ENCODE measurements at places on chromosomes 13 and 19. TPM values are rescaled to one million over a fixed set of nuclear protein-coding genes. Genes with fewer than 3 reads are reported as not detected.

- H3K27me3 ChIP-seq, result peaks cover 20% of the 10 kb centered on the region
- no peak overlapping the region for H3K4me3 ChIP-seq
- DNase-seq, result no peak
- H3K4me1 ChIP-seq, result no peaks in the 10 kb centered on the region
- H3K36me3 ChIP-seq, result no peaks in the 10 kb centered on the region
Measured at GRCh38 chr13:51874651-51875050, 12.9 kb downstream of the CCDC70 start.

DNA sequence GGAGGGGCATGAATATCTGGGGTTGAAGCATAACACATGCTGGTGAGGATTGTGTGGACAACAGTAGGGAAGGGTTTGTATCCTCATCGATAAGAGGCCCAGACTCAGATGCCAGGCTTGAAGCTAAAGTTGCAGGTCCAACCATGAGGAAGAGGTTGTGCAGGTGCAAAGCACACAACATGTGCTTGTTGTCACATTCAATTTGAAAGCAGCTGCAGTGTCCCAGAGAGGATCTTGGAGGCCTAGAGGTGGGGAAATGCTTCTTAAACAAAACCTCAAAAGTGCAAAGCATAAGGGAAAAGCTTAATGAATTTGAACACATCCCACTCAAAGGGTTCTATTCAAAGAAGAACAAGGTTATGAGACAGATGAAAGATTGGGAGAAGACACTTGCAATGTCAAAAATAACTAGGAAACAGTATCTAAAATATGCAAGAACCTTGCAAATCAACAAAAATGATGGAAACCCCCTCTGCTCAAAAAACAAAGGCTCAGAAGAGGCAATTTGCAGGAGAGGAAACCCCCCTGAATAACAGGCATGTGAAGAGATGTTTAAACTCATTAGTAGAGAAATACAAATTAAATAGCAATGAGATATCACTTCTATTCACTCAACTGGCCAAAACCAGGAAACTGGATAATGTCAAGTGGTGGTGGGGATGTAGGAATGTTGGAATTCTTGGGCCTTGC lies 187.1 kb downstream of the KATNAL1 start:
- H3K27me3 ChIP-seq, result no peaks in the 10 kb centered on the region
- peak overlapping the region; percentile 51 for H3K4me3 ChIP-seq
- no peak for DNase-seq
- peak overlapping the region; percentile 44 for H3K27ac ChIP-seq

DNA sequence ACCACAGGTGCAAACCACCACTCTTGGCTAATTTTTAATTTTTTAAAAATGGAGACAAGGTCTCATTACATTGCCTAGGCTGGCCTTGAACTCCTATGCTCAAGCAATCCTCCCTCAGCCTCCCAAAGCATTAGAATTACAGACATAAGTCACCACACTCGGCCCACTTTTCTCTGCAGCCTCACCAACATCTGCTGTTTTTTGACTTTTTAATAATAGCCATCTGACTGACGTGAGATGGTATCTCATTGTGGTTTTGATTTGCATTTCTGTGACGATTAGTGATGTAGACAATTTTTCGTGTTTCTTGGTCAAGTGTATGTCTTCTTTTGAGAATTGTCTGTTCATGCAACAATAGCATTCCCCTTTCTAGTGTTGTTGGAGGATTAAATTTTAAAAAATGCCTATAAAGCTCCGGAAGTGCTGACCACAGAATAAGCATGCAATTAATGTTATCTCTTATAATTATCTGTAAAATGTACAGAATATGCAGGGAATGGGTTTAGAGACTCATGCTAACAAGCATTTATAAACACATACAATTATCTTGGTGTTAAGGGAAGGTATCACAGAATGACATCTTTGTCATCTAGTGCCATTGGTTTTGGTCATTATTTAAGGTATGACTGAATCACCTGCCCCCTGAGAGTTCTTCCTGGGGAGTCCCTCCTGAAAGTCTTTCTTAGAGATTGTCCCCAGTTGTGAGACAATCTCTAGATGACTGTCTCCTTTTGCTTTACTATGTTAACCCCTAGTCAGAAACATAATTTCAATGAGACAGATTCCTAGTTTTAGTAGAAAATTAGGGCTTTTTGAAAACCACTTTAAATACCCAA lies 118.5 kb upstream of the SERTM1 start:
- no peaks in the 10 kb centered on the region for H3K36me3 ChIP-seq
- H3K4me1 ChIP-seq, result no peaks in the 10 kb centered on the region
- no peak for DNase-seq
- H3K27me3 ChIP-seq, result no peaks in the 10 kb centered on the region
- H3K27ac ChIP-seq, result no peak overlapping the region
- H3K4me3 ChIP-seq, result no peak overlapping the region

DNA sequence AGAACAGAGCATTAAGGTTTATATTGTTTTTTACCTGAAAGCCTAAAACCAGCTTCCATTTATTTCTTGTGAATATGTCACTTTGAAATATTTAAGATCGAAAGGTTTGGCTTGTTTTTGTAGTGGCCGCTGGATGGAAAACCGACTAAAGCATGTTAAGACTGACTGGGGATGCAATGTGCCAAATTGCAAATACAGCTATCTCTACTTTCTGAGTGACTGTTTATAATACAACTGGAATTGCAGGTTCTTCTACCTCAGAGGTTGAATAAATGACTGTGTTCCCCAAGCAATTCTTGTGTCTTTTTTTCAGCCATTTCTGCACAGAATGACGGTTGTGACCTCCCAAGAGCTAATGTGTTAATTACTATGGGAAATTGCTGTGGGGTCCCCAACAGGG lies 50.0 kb upstream of the TMTC4 start:
- no peaks in the 10 kb centered on the region for H3K36me3 ChIP-seq
- no peak overlapping the region for H3K27ac ChIP-seq
- no peak overlapping the region for H3K4me3 ChIP-seq

DNA sequence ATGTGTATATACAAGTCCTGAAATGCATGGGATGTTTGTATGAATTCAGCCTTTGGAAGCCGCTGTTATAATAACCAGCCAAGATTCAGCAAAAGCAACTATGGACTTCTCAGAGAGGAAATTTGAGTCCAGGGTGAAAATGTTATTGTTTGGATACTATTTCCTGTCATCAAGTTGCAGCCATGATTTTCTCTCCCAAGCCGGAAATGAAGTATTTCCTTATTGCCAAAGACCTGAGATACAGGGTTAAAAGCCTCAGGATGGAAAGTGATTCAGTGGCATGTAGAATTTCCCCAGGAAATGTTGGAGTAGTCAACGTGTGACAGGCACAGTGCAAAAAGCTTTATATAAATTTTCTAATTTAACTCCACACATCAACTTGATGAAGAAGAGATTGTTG lies 133.9 kb downstream of the IRS2 start:
- peak; percentile 36 for DNase-seq
- no peak overlapping the region for H3K4me3 ChIP-seq
- no peaks in the 10 kb centered on the region for H3K36me3 ChIP-seq

ZNF442 gene
- total RNA-seq, result 0.44 TPM

FGF21 gene
- total RNA-seq, result 0.93 TPM

ELSPBP1 gene
- not detected for total RNA-seq

CKAP2 gene
- total RNA-seq, result 50.7 TPM

All from MCF 10A (cell line).